ENCODE measurements at places on chromosomes 3 and 15.

DNA sequence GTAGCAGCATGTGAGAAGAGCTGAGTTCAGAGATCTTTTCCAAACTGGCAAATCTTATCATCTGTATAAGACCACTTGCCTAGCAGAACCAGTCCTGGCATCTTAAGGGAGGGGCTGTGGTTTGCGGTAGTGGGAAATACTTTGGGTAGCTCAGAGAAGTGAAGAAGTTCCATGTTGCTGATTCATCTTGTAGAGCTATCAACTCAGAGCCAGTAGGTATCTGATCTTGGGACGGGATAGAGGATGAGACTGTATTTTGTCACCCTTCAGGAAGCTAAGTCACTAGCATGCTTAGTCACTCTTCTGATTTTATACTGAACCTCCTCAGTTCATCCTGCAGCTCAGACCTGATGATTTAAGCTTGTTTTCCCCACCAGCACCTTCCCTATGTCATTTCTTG lies 211.4 kb downstream of the NR1D2 start:
- no peak for DNase-seq

GRCh38 chr15:65655026-65655425 lies 33.3 kb downstream of the SLC24A1 start:
- DNase-seq = no peak

DNA sequence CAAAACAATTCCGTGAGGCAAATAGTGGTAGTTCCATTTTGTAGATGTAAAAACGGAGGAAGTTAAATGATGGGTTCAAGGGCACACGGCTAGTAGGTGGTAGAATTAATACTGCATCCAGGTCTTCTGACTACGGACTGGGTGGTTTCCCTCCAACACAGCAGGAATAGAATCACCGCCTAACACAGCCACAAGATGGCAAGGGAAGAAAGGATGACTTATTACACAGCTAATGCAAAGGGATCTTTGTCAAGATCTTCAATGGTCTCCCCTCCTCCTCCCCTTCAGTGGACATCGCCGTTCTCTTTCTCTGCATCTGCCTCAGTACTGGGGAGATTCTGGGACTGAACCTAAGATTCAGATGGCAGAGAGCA lies 524 bp upstream of the TOPBP1 start:
- DNase-seq = peak; percentile 42

DNA sequence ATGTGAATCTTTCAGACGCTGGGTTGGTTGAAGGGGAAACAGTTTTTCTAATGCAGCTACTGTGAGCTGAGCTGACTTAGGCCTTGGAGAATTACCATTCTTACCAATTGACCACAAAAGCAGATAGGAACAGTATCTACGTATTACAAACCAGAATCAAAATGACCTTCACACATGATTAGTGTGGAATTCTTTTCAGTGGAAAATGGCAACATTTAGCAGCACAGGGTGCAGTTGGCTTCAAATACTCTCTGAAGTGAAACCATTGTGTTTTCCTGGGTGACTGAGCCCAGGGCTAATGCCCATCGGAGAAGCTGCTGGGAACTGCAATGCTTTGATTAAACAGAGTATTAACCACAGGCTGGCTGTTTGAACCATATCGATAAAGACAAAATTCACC lies 40.2 kb upstream of the GOLGA8J start:
- no peak for DNase-seq

DNA sequence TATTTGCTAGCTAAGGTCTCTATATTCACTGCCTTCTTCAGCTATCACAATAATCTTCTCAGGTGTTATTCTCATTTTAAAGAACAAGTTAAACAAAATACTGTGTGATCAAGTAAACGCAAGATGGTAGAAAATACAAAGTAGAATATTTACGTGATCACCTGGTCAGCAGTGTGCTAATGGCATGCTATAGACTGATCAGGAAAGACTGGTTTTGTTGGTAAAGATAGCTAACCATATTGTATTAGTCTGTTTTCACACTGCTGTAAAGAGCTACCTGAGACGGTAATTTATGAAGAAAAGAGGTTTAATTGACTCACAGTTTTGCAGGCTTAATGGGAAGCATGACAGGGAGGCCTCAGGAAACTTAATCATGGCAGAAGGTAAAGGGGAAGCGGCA lies 50.4 kb downstream of the ZBTB38 start:
- DNase-seq = no peak

DNA sequence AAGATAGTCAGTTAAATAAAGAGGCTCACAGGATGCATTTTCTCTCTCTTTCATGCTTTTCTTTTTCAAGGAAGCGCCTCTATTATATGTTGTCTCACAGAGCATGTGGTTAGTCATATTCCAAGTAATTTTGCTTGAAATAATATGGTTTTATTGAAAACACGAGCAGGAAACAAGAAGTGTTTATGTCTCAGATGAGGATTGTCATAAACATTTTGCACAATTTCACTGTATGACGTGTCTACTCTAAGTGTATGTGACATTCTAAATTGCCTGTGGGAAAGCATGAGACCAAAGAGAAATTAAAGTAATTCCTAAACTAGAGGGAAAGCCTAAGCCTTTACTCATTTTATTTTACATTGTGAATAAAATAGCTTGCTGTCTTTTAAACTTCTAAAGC lies 818.6 kb downstream of the EPHA3 start:
- no peak for DNase-seq

DNA sequence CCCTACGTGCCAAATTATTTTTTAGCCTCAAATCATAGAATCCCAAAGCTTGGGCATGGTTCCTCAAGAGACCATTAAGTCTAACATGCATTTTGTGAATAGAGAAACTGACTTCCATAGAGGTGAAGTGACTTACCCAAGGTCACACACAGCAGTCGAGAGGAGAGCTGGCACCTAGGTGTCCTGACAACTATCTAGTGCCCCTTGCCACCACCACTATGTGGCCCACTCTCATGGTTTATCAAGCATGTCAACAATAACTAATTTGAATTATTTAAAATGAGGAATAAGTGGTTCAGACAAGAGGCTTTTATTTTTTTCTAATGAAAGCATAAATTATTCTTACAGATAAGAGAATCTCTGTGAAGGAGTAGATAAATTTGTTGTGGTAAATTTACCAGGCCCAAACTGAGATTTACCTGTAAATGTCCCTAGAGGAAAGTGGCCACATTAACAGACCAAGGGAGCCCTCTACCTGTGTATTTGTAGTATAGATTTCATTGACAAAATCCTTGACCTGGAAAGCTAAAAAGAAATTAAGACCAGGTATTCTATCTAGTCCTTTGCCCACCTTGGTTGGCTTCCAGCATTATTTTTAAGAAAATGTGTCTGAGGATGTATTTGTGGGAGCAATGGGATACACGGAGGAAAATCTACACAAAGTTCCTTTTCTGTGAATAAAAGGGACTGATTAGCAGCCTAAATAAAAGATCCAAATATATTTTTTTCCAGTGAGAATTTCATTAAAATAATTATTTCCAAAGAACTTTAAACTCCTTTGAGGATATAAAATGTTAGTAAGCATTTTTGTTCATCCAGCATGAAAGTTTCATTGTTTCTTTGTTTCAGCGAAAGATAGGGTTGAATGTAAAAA lies 49.1 kb downstream of the IQCH start:
- DNase-seq = peak; percentile 28

- no peak for DNase-seq
Observed at GRCh38 chr15:66138892-66139590, 114.5 kb downstream of the MEGF11 start.

DNA sequence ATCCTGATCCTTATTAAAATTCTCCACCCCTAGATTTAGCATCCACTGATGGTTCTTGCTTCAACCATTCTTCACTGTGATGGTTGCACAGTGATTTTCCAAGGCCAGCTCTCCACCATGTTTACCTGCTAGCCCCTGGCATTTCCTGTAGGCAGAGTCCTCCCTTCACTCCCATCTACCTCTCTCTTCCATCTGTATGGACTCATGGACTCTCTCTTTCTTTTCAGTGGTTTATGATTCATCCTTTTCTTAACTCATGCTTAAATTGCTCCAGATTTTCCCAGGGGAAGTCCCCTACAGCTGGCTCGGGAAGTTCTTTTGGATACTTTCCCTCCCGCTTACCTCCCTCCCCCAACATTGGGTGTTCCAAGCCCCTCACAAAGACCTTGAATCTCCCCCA lies 18.7 kb downstream of the TGM4 start:
- DNase-seq = no peak

DNA sequence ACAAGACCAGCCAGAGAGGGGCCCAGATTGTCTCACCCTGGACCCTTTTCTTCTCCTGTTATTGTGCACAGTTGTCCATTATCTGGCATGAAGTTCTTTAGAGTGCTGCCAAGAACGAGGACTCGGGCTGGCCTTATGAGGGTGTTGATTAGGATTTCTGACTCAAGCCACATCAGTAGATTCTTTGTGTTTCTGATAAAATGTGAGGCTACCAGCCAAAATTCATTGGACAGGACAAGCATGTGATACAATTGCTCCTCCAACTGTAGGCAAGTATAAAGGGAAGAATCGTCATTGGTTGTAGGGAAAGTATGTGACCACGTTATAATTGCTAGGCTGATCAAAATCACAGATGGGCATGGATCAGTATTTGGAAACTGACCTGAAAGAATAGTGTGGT lies 99.2 kb upstream of the TMC3 start:
- DNase-seq = no peak

GRCh38 chr3:194964809-194965208 lies 279.1 kb downstream of the FAM43A start:
- DNase-seq = no peak

- DNase-seq = no peak
Observed at GRCh38 chr3:27354161-27354560, 15.0 kb downstream of the NEK10 start.

Data from Jurkat, Clone E6-1 (cell line).